Retina (tissue), 1 donor: ENCODE measurements at places on chromosomes 11 and 22.

DNA sequence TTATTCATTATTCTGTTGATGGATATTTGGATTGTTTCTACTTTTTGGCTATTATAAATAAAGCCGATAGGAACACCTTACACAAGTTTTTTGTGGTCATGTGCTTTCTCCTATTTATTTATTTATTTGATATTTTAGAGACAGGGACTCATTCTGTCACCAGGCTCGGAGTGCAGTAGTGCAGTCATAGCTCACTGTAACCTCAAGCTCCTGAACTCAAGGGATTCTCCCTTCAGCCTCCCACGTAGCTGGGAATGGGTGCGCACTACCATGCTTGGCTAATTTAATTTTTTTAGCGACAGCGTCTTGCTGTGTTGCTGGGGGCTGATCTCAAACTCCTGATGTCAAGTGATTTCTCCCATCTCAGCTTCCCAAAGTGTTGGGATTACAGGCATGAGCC lies 135.1 kb downstream of the UVRAG start:
- no peak for DNase-seq

GRCh38 chr11:115676768-115677167 lies 172.6 kb upstream of the CADM1 start:
- no peak for DNase-seq

GRCh38 chr22:48673806-48674500 lies 1153.7 kb downstream of the BRD1 start:
- no peak for DNase-seq

- DNase-seq = no peak
Observed at GRCh38 chr11:3165916-3166267, 782 bp upstream of the OSBPL5 start.
